ENCODE measurements at places on chromosomes 3 and 15.

- DNase-seq, result no peak
These were observed 115.9 kb upstream of the CCNL1 start for GRCh38 chr3:157275832-157276231.

DNA sequence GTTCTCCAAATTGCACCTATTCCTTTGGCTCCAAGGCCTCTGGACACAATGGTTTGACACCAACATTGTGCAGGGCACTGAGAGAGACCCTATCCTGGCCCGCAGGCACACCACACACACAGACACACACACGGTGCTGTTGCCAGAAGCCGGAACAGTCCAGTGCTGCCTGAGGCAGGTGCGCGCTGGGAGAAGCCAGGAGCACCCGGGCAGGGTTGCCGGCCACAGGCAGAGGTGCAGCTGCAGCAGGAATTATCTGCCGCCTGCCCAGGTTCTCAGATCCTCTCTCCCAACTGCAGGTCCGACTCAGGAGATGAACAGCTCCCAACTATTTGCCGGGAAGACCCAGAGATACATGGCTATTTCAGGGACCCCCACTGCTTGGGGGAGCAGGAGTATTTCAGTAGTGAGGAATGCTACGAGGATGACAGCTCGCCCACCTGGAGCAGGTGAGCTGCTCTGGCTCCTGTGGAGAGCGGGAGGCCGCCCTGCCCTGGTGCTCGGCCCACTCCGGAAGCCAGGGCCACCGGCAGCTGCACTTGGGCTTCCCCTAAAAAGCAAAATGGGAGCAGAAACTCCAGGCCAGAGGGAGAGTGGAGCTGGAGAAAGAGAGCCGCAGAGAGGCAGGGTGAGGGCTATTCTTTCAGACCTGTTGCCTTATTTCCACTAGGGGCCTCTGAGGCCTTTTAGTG is 42.9 kb downstream of the CHDH start:
- no peak for DNase-seq

DNA sequence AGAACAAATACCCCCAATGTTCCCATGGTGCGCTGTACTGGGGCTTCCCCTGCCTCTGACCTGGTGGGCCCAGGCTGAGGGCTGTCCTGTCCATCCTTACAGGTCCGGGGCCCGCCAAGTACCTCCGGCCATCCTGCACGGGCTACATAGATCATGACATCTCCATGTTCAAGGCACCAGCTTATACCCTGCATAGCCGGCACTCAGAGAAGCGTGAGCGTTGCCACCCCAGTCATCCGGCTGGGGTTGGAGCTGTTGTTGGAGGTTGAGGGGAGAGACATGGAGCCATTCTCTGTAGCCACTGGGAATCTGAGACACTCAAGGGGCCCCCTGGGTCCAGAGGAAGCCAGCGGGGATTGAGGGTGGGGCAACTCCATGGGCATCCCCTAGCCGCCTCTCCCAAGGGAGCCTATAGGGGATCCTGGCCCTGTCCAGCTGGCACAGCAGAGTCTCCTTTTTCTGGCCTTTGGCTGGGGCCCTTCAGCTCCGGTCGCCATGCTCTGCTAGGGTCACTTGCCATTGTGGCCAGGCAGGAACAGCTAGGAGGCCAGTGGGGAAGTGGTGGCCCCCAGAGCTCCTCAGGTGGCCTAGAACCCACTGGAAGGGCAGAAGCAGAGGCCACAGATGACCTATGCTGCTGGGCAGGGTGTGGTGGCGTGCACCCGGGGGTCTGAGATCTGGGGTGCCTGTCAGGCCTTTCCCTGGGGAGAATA is 12.5 kb upstream of the CSPG4 start:
- no peak for DNase-seq

DNA sequence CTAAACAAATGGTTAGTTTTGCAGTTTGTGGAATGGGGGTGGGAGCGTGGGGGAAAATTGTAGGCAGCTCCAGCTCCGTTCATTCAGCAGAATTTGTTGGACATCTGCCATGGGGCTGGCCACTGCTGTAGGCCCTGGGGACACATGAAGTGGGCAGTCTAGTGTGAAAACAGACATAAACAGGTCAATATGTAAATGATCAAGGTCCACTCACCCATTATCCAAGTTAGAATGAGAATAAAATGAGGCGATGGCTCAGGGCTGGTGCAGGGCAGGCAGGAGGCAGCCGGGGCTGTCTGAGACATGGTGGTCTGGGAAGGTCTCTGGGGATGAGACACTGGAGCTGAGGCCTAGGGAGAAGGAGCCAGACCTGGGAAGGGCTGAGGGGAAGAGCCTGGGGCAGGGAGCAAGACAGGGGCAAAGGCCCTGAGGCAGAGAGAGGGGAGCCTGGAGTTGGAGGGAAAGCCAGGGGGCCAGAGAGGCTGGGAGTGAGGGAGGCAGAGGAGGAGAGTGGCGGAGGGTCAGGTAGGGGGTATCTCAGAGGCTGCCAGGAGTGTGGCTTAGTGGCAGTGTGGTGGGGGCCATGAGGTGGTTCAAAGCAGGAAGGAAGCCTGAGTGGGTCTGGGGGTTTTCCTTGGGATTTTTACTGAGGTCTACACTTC is 6.2 kb upstream of the SLC6A6 start:
- no peak for DNase-seq

DNA sequence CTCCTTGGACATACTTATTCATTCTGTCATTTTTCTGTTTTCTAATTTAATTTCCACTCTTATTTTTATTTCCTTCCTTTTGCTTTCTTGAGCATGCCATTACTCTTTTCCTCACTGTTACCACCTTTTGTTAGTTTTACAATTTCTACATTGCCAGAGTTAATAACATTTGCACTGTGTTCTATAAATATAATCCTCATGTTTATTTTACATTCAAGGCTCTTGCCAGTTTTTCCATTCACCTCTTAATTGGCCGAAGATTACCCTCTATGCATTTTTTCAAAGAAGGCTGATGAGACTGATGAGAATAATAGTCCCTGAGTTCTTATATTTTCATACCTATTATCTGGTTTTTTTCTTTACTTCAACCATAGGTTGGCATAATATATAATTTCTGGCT is 10.5 kb downstream of the BTD start:
- DNase-seq, result no peak

- no peak for DNase-seq
These were observed 69.0 kb upstream of the SAMMSON start for GRCh38 chr3:69930564-69930963.

- no peak for DNase-seq
These were observed 21.3 kb upstream of the SEC62 start for GRCh38 chr3:169945313-169945712.

DNA sequence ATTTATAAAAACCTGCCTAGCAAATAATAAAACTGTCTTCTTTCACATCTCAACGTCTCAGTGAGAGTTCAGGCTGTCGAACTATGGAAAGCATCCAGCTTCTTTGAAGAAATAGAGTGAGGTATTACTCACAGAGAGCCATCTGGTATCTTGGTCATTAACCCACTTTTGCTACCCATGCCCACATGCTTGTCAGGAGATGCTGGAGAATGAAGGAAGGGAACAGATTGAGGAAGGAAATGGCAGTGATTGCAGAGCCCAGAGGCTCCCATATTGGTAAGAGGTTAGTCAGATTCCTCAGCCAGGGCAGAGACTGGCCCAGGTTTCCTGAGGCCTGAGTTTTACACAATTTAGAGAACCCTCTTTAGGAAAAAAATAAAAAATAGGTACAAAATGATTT is 119.1 kb downstream of the B3GALNT1 start:
- no peak for DNase-seq

- DNase-seq, result no peak
These were observed 51.8 kb upstream of the NEDD4 start for GRCh38 chr15:56045068-56045748.

GRCh38 chr15:60695713-60696522 is 217.0 kb upstream of the ICE2 start:
- DNase-seq, result no peak

- DNase-seq, result no peak
These were observed at the start of gene RBP2 for GRCh38 chr3:139476348-139476747. Gene RBP2 (minus strand): TSS chr3:139476516. CDS start chr3:139476459, 57 bp downstream.
